ENCODE measurements at places on chromosomes 5 and 9.

- DNase-seq: no peak
Measured at GRCh38 chr5:96855031-96855872, 21.0 kb upstream of the ERAP2 start.

DNA sequence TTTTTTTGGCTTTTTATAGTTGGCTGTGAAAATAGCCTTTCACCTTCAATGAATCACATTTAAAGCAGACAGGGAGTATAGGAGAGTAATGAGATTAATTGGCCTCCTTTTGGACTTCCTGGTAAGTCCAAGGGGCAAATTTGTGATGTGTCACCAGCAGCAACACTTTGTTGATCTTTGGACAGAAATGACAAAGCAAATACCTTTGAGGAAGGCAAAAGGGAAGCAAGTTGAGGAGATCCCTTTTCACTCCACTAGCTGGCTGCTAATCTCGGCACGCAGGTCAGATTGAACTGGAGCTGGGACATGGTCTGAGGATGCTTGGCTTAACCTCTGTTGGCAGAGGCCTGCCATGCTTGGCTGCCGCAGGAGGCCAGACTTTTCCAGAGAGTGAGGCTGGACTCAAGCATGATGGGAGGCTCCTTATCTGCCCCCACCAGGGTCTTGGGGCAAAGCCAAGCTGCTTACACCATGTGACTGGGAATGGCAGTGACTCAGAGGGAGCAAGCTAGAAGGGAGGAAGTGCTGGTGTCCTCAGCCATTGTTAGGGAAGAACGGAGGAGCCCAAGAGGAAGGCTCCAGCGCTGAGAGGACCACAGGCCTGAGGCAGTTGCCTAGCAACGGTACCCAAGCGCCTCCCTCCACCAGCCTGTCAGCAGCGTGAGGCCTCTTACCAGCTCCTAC is 174.5 kb upstream of the MAP1B start:
- no peak for DNase-seq

- DNase-seq: no peak
Measured at GRCh38 chr5:136793300-136793699, 428.0 kb upstream of the TRPC7 start.

- DNase-seq: no peak
Measured at GRCh38 chr5:51273021-51273420, 110.2 kb upstream of the ISL1 start.

DNA sequence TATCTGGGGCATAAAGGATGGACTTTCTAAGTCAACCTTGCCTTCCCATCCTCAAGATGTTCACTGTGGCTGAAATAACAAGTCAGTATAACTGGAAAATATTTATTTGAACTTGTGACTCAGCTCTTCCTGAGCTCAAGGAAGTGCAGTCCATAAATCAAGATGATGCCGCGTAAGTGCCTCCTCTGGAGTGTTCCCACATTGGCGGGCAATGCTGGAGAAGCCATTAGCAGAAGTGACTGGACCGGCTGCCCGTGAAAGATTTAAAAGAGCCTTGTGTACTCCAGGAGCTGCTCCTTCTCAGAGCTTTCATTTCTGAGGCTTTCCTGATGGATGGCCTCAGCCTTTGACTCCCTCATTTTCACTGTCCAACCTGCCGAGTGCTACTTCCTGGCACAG is 17.4 kb downstream of the TMOD1 start:
- DNase-seq: no peak

Data from HAP-1 (cell line).